Panc1 (cell line): ENCODE measurements at places on chromosomes 16 and 17.

GRCh38 chr16:67555795-67556212 lies 6.5 kb upstream of the CTCF start:
- DNase-seq, result no peak

GRCh38 chr16:78005881-78006280 lies 16.5 kb upstream of the CLEC3A start:
- DNase-seq, result no peak

DNA sequence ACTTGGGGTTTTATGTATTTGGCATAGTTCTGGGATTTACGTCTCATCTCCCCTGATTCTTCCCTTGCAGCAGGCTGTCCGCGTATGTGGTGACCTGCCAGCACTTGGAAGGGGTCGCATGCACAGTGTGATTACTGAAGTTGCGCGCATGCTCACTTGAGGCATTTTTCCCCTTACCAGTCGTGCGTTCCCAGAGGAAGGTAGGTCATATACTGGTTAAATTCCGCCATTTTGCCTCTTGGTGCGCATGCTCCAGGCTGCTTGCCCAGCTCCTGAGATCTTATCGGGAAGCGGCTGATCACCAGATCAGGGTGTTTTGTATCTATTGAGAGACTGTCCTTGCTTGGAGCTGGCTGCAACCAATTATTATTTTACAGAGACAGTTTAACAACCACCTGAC lies 56.5 kb upstream of the TEX2 start:
- no peak for DNase-seq

GRCh38 chr17:64747938-64748540 lies 85.9 kb upstream of the SMURF2 start:
- no peak for DNase-seq

DNA sequence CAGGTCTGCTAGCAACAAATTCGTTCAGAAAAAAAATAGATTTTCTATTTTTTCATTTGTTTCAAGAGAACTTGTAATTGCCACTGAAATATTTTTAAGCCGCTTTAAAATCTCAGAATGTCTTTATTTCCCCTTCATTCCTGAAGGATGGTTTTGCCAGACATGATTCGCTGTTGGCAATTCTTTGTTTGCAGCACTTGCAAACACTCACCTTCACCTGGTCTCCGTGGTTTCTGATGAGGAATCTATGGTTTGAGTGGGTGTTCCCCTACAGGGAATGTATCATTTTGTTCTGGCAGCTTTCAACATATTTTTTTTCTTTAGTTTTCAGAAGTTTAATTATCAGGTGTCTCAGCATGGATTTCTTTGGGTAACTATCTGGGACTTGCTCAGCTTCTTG lies 36.3 kb upstream of the CBX4 start:
- no peak for DNase-seq

- no peak for DNase-seq
Measured at GRCh38 chr16:75062135-75062975, 54.2 kb downstream of the LDHD start.

- DNase-seq, result no peak
Measured at GRCh38 chr17:75703591-75703990, 17.7 kb upstream of the ITGB4 start.

DNA sequence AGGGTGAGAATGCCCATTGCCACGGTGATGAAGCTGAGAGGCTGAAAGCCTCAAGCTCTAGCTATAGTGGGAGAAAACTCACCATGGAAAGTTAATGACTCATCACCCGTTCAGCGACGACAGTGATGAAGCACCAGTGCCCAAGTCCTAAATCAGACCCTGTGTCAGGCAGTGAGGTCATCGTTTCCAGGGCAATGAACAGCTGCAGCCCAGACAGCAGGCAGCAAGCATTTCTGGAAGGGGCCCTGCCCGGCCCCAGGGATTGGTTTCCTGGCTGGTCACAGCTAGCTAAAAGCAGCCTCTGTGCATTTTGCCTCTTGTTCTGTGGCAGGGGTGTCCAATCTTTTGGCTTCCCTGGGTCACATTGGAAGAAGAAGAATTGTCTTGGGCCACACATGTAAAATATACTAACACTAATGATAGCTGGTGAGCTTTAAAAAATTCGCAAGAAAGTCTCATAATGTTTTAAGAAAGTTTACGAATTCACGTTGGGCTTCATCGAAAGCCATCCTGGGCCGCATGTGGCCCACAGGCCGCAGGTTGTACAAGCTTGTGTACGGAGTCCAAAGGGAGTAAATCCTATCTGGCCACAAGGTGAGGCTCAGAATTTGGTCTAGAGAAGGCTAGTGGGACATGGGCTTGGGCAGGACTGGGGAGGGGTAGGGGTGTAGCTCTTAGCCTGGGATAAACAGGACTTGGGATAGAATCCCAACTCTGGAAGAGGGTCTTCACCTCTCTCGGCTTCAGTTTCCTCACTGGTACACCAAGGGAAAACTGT lies 40.6 kb downstream of the MIS12 start:
- peak; percentile 84 for DNase-seq

DNA sequence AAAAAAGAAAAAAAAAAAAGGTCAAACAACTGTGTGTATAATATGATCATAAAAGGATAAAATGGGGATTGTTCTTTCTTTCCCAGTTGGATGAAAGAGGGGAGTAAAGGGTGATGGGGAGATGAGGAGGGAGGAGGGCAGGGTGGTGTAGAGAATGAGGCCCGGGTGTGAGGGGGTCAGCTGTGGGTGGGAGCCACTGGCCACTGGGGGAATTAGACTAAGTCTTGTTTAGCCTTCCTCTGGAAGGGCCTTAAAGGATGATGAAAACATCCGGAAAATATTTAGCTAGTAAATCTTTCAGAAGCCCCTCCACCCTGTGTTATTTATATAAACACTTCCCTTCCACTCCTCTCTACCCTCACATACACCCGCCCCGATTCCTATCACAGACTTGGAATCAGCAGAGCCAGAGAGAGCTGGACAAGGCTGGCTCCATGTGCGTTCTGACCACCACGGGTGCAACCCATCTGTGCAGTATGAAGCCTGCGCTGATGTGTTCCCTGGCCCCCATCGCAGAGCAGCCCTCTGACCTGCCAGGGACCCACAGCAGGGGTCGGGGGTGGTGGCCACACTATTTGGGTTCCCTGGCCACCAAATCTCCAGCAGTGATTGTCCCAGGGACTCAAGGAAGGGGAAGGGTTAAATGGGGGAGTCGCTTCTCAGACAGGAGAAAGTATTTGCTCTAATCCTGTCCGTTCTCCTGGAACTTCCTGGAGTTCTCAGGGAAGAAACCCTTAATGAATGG lies 72.7 kb downstream of the GAS7 start:
- DNase-seq, result no peak

DNA sequence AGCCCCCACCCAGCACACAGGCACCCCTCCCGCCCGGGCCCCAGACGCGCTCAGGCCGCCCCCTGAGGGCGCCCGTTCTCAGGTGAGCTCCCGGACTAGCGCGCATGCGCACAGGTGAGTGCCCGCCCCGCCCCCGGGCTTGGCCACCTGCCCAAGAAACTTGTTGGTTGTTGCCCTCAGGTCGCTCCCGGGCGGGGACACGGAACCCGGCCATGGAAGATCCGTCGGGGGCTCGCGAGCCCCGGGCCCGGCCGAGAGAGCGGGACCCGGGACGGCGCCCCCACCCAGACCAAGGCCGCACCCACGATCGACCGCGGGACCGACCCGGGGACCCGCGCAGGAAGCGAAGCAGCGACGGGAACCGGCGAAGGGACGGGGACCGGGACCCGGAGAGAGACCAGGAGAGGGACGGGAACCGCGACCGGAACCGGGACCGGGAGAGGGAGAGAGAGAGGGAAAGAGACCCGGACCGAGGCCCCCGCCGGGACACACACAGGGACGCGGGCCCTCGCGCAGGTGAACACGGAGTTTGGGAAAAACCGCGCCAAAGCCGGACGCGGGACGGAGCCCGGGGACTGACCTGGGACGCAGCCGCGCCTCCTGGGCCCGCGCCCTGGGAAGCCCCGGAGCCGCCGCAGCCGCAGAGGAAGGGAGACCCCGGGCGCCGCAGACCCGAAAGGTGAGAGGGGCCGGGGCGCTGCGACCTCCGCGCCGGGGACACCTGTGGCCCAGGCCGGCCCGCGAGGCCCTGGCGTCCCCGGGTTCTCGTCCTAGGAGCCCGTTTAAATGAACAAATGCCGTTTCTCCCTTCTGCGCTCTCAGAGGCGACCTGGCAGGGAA lies at the start of gene MARVELD3:
Gene MARVELD3 (plus strand): TSS at position 167 of the 840 bp plus-strand sequence. CDS start 46 bp downstream, at position 213.
- DNase-seq, result no peak

DNA sequence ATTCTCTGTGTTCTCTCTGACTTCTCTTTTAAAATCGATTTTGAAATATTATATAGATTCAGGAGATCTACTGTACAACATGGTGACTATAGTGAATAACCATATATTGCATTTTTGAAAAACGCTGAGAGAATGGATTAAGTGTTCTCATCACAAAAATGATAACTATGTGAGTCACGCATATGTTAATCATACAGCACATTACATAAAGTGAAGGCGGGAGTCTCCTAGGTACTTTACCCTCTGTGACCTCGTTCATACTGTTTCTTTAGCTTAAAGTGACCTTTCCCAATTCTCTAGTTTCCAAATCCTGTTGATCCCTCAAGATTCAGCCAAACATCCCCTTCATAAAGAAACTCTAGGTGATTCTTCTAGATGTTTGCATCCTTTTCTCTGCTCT lies 3.1 kb upstream of the KRTAP3-2 start:
- no peak for DNase-seq

- no peak for DNase-seq
Measured at GRCh38 chr16:72085002-72085401, 8.4 kb downstream of the TXNL4B start.

- no peak for DNase-seq
Measured at GRCh38 chr16:20952139-20952920, 51.8 kb downstream of the LYRM1 start.

DNA sequence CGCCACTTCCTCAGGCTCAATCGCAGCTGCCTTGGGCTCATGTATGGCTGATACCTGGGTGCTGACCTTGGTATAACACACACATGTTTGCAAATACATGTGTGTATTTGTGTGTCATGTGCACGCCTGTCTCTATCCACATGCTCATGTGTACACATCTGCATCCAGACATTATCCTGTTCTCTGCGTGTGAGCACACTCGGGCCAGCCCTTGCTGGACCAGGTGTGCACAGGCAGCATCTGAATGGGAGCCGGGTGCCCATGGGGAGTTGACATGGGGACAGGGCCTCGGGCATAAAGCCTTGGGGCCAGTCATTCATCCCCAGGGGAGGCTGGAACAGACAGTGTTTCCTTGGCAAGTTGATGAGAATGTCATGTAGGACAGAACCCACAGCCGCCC lies 29.1 kb upstream of the CRHR1 start:
- no peak for DNase-seq

DNA sequence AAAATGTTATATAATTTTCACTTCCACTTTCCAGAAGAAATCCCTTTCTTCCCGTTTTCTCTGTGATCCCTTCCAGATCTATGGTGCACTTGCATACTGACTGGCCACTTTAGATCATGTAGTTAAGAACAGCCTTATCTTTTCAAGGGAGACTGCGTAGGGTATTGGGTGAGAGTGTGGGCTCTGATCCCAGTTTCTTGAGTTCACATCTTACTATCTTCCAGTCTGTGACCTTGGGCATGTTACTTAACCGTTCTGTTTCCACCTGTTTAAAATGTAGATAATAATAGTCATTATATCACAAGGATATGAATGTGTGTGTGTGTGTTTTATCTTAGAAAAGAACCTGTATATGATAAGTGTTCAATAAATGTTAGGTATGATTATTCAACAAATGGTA lies 83.7 kb downstream of the TANGO6 start:
- no peak for DNase-seq

GRCh38 chr17:48294806-48295361 lies 135.1 kb downstream of the SKAP1 start:
- DNase-seq, result no peak

DNA sequence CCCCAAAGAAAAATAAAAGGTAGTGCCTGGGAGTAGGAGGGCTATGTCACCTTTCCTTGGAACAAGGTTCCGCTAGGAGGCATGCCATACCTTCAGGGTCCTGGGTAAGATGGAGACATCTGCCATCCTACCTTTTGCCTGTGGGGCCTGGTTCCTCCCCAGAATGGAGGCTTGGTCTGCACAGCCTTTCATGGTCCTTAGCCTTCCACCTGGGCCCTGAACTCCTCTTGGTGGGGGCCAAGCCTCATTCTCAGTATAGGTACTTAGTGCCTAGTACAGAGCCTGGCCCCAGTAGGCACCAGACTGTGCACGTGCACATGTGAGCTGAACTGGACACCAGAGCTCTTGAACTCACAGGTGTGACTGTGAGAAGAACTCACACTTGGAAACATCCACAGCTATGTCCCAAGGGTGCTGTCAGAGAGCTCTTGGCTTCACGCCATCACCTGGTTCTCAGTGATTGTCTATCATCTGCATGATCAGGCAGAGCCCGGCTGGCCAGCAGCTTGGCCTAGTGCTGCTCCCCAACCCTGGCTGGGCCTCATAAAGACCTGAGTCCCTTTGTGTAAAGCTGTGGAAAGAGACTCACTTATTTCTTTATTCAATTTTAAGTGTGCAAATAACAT lies 143.2 kb downstream of the SOCS1 start:
- DNase-seq, result no peak

- DNase-seq, result no peak
Measured at GRCh38 chr17:38544175-38544838, 61.4 kb downstream of the SRCIN1 start.

GRCh38 chr16:65104471-65104870 lies 17.4 kb downstream of the CDH11 start:
- DNase-seq, result no peak

DNA sequence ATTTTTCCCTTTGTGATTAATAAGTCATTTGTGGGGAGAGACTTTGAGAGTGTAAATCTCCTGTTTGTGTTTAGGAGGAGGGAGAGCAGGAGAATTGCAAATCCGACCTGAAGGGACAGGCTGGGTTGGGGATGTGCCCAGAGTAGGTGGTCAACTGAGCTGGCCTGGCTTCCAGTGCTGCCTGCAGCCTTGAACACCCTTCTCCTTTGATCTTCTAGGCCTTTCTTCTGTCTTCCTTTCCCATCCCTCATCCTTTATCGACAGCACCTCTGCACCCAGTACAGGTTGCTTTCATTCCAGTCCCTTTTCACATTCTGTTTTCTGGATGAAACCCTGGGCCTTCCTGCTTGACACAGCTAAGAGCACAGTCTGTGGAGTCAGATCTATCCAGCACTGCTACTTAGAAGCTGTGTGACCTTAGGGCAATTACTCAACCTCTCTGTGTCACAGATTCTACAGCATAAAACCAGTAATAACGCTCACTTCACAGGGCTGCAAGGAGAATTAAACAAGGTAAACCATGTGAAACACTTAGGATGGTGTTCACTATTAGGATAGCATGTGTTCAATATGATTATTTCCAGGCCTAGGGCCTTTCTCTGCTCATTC lies 1.0 kb upstream of the CSNK2A2 start:
- DNase-seq, result no peak

DNA sequence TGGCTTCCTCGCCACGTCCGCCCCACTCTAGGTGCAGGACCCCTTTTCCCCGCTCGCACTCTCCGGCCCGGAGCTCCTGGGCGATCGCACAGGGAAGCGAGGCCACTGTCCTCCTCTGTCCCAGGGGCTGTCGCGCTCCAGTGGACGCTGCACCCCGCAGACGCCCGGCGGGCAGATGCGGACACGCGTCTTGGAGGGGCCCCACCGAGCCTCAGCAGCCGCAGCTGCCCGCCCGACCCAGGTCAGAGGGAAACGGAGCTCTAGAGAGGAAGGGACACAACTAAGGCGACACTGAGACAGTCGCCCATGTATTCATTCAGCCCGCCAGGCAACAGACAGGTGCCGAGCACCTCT lies 726 bp upstream of the SLC13A5 start:
- no peak for DNase-seq
